Cerebellar nuclear complex (tissue), 1 donor: ENCODE measurements at places on chromosomes 12 and 14.

GRCh38 chr12:108750526-108750925 lies 19.2 kb upstream of the CORO1C start:
- DNase-seq, result no peak

DNA sequence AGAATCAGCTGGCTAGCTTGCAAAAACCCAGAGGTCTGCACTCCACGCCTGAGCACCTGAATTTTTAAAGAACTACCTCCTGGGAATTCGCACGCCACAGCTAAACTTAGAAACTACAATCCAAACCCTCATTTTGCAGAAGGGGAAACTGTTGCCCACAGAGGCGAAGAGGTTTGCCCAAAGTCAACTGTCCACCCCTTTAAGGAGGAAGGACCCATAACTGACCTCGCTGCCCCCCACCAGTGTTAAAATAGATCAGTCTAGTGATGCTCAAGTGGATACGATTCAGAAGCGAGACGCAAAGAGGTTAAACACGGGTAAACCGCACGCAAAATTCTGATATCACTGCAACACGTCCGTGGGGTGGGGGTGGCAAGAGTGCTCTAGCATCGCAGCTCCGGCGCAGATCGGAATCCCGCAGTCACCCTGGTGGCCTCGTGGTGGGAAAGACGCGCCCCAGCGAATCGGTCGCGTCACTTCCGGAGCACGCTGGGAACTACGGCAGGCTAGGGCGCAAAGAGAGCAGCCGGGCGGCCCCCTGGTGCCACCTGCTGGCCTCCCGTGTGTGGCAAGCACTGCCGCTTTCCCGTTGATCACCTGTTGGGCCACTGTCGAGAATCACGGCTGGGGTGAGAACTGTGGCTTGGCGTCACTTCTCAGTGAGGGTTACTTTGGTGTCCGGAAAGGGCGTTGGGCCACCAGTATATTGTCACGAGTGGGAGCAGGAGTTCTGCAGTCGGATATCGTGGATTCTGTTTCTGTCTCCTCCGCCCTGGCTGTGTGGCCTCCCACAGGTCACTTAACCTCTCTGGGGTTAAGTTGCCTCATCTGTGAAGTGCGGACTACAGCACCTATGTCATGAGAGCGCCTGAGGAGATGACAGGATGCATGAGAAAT lies at the start of gene ALKBH2:
ALKBH2 (minus strand) TSS at position 451 of the 897 bp plus-strand sequence. CDS start 686 bp downstream, outside the sequence.
- peak; percentile 46 for DNase-seq

DNA sequence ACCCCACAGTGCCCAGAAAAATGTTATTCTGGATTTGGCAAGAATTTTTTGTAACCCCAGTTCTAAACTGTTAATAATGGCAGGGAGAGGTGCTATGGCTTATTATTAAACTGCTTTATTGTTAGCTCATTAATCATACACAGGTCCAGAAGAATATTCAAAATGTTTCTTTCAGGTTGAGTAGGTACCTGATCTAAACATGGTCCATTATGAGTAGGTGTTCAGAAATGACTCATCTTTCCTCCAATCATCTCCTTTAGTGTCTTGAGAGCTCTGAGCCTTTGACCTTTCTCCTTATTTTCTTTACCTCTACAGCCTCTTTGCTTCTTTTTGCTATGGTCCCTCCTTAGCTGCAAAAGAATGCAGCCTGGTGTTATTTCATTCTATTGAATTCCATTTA lies 211.0 kb upstream of the GARIN6 start:
- DNase-seq, result no peak

GRCh38 chr14:100577986-100578431 lies 9.2 kb downstream of the BEGAIN start:
- no peak for DNase-seq

GRCh38 chr12:50566066-50566465 lies 61.3 kb downstream of the DIP2B start:
- no peak for DNase-seq

GRCh38 chr12:53726341-53726740 lies 911 bp downstream of the CALCOCO1 start:
- no peak for DNase-seq

- no peak for DNase-seq
These were observed 122.3 kb downstream of the MON2 start for GRCh38 chr12:62588916-62589315.

DNA sequence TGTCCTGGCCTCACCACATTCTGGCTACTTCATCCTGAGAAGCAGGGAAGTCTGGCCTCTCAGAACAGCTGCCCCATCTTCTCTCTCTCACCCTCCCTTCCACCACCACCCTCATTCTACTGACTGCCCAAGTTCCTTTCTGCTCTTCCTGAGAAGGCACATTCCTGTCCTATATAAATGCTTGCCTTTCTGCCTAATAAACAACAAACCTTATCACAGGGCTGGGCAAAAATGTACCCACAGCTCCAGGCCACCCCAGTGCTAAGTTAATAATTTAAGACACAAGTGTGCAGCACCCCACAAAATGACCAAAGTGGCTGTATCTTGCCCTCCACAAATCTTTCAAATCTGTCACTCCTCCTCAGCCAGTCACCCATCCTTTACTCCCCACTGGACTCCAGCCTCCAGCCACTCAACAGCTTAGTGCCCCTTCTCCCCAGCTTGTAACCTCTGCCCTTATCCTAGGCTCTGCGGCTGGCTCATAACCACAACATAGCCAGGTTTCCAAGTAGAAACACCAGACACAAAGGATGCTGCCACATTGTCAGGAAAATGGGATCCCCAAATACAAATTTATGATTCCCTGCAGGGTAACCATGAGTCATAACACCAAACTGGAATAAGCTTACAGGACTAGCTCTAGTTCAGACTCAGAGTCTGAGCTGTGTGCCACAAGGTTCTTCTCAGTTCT lies 15.0 kb downstream of the OXA1L start:
- DNase-seq, result no peak

DNA sequence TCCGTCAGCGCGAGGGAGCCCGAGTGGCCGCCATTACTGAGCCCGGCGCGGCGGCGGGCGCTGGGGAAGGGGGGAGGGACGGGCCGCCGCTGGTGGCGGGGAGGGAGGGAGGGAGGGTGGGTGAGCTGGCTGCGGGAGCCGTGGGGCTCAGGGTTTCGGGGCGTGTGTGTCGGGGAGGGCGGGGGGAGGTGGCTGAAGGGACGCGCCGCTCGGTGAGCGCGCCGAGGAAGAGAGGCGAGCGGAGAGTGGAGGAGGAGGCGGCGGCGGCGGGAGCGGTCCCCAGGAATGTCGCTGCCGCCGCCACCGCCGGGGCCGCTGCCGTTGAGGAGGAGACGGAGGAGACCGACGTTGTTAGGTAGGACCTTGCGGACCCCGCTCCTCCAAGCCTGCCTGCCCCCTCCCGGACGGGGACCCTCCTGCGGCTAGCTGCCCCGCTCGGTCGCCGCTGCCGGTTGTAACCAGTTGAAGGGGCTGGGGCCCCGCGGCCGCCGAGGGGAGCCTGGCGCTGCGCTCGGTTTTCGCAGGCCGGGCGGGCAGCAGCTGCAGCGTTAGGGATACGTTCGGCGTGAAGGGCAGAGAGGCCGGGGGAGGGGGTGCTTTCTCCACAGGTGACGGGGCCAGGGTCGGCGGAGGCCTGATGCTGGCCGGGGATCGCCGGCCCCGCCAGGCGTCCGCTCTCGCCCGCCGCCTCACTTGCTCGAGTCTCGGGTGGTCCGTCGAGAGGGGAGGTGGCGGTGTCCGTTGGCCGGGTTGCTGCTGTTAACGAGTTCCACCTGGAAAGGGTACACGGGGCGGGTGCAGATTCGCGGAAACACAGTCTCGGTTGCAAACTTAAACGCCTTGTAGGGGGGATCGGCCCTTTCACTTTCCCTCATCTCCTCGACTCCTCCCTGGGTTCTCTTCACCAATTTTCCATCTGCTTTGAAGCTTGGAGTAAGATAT lies at the start of gene ARHGAP5:
ARHGAP5 (plus strand) TSS at position 224 of the 942 bp plus-strand sequence. CDS start 13,366 bp downstream, outside the sequence.
- no peak for DNase-seq

DNA sequence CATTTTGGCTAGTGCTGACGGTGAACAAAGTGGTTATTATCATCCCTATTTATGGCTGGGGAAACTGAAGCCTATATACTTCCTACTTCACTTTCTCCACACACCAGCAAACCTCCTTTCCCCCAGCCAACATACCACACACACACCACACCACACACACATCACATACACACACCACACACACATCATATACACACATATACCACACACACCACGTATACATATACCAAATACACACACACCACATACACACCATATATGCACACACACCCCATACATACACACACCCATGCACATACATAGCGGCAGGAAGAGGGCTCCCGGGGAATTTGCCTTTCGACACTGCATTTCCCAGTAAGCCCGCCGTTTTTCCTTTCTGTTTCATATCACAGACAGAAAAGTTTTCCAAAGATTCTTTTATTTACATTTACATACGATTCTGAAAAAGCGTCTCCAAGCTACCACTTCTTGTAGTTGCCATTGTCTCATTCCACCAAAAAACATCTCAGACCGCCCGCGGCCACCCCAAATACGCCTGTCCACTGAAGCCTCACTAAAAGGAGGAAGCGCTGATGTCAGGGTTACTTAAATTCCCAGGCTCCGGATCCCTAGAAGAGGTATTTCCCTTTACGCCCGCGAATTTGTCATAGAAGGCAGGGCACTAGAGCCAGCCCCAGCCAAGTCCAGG lies 823 bp upstream of the RAB5B start:
- DNase-seq, result no peak

- no peak for DNase-seq
These were observed 16.5 kb downstream of the TPCN1 start for GRCh38 chr12:113237748-113238147.

DNA sequence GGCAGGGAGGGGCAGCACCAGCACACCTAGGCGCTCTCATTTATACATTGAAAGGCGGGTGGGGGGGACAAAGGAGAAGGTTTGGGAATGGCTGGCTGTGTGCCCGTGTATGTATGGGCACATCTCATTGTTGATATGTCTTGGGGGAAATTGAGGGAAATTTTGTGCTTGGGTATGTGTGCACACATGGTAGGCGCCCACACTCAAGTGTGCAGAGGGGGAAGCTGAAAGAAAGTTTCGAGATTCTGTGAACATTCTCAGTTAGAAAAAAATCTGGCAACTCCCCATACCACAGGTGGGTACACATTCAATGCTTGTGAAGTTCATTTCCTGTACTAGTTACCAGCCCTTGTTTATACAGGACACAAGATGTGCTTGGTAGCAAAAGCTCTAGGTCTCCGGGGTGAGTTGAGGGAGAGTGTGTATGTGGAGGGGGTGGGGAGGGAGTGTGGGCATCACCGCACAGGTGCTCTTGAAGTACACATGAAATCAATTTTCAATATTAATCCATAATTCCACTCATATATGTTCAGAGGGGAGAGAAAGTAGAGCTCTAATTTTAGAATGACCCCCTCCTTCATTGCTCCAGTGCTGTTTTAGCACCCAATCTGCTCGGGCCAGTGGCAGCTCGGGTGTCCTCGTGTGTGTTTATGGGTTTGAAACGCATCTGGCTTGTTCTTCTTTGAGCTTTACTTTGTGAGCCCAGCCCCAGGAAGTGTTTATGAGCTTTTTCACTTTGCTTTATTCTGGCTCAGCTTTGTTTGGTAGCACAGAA lies 286.0 kb downstream of the ZFP36L1 start:
- DNase-seq, result no peak

DNA sequence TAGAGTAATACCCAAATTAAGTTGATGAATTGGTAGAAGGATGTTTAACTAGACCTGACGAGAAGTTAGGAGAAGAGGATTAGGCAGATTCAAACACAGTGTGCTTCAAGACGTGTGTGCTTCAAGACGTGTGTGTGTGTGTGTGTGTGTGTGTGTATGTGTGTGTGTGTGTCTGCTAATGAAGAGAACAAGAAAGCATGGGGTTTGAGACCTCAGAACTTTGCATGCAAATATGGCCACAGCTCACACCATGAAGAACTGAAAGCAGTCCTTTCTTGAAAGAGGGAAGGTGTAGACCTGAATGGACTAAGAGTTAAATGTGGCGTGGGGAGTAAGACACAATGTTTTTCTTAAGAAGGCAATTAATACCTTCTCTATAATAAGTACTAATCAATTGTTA lies 32.5 kb upstream of the SSPN start:
- DNase-seq, result no peak

DNA sequence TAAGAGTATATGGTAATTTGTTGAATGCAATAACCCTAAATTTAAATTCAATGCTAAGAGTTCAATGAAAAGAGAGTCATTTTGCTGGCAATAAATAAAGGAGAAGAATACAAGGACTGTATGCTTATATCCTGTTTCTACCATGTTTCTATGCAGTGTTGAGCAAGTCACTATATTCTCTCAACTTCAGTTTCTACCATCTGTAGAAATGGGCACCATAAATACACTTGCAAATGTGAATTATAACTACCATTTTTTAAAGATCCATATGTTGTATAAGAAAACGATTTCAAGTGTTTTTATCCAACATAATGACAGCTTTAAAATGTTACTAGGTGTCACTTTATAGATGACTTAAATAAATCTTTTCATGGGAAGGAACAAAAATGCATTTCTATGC lies 170.3 kb downstream of the CEP128 start:
- no peak for DNase-seq

DNA sequence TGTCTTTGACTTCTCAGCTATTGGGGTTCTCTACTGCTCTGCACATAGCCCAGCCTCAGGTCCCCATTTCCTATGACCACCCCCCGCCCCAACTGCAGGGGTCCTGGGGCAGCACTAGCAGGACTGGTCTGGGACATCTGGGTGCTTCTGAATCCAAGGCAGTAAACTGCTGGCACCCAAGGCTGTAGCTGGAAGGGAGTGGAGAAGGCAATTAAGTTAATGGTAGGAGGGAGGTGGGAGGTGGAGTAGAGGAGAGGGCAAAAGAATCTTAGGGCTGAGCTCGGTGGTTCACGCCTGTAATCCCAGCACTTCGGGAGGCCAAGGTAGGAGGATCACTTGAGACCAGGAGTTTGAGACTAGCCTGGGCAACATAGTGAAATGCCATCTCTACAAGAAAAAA lies 11.5 kb downstream of the PLEK2 start:
- no peak for DNase-seq

- DNase-seq, result no peak
These were observed 408 bp upstream of the KRT72 start for GRCh38 chr12:52601671-52602070.

GRCh38 chr12:40525054-40525453 lies 167.2 kb upstream of the CNTN1 start:
- no peak for DNase-seq

DNA sequence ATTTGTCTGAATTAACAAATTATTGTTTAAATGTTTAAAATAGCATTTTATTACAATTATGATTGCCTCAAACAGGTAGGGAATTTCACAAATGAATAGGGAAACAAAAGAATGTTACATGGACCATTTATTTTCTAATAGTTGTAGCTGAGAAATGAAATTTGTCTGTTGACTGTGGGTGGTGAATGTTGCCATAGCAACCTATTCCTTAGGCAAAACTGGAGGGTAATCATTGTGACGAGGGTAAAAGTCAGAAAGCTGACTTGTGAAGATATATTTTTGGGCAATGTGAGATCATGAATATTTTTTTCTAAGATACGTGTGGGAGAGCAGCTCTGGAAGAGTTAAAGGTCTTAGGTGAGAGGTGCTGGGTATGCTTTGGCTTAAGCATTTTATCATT lies 24.2 kb upstream of the CLEC14A start:
- DNase-seq, result no peak

DNA sequence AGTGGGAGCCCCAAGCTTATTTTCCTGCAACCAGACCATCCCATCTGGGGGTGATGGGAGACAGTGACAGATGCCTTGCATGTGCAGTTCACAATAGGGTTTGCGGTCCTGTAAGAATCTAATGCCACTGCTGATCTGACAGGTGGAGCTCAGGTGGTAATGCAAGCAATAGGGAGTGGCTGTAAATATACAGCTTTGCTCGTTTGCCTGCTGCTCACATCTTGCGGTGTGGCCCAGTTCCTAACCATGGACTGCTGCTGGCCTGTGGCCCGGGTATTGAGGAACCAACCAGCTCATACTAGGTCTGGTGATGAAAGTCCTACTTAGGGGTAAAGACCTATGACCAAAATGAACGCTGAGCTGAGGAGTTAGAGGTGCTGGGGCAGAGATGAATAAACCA lies 36.1 kb upstream of the CCDC88C start:
- DNase-seq, result no peak
